ENCODE measurements at places on chromosomes 12 and 14.

- no peak for DNase-seq
Measured at GRCh38 chr12:65637774-65638173, 186.5 kb upstream of the HMGA2 start.

DNA sequence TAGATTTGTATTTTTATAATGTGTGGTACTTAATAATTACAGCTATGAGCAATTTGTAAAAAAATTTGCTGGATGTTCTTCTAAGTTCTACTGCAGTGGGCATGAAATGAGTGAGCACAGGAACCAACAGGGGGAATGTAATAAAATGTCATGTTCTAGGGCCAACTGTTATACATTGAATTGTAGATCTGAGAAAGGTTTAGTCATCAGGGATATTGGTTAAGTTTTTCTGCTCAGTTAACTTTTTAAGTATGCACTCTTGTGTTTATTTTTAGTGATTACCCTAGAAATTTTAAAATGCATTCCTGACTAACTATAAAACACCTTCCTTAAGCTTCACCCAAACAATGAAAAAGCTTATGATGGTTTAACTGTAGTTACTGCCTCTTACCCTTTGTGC is 101.8 kb downstream of the CAND1 start:
- no peak for DNase-seq

- DNase-seq: no peak
Measured at GRCh38 chr14:103001651-103002396, 55.5 kb downstream of the CDC42BPB start.

- no peak for DNase-seq
Measured at GRCh38 chr12:23686095-23686494, 263.4 kb downstream of the SOX5 start.

DNA sequence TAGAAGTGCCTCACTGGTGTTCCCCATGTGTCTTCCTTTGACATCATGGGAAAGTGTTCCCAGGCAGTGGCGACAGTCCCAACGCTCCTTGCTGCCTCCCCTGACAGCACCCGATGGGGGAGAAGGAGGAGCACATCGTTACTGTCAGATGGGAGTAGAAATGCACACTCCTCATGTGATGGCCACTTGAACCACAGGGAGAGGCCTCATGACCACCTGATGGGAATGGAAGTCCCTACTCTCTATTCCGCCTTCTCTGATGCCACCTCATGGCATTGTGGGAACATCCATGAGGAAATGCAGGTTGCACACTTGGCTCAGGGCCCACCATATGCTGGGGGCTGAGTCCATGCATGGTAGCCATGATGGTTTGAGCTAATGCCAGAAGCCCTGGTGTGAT is 14.3 kb upstream of the CORO1C start:
- DNase-seq: no peak

DNA sequence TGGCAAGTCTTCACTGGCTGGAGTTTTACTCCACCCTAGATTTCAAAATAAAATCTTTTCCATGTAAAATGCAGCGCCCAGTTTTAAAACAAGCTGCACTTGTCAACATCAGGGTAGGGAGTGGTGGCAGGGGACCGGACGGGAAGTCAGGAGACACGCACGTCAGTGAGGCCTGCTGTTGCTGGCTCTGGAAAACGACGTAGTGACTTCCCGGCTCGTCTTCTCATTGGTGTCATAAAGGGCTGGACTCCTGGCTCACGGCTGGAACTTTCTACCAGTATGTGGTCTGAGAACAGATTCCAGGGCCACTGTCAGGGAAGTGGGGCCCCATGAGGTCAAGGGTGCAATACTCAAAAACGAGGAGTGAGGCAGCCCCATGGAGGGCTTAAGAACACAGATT is 64.2 kb upstream of the FOXN3 start:
- DNase-seq: no peak

GRCh38 chr14:95291859-95292542 is 27.7 kb downstream of the CLMN start:
- no peak for DNase-seq

- DNase-seq: no peak
Measured at GRCh38 chr14:76763096-76764041, 2.1 kb downstream of the VASH1 start.

DNA sequence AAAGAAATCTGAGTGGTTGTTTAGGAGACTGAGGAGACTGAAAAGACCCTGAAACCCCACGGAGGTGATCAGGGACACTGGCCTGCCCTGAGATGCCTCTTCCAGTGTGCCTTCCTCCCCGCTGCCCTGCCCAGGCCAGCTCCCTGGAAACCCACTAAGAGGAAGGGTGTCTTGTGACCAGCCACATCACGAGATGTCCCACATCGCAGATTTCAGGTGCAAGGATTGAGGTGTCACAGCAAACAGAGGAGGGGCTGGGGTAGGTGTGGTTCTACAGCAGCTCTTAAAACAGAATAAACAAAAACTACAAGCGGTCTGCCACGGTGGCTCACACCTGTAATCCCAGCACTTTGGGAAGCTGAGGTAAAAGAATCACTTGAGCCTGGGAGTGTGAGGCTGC is 184.3 kb upstream of the C14orf180 start:
- no peak for DNase-seq

- no peak for DNase-seq
Measured at GRCh38 chr14:93582516-93582915, 151.8 kb downstream of the UNC79 start.

DNA sequence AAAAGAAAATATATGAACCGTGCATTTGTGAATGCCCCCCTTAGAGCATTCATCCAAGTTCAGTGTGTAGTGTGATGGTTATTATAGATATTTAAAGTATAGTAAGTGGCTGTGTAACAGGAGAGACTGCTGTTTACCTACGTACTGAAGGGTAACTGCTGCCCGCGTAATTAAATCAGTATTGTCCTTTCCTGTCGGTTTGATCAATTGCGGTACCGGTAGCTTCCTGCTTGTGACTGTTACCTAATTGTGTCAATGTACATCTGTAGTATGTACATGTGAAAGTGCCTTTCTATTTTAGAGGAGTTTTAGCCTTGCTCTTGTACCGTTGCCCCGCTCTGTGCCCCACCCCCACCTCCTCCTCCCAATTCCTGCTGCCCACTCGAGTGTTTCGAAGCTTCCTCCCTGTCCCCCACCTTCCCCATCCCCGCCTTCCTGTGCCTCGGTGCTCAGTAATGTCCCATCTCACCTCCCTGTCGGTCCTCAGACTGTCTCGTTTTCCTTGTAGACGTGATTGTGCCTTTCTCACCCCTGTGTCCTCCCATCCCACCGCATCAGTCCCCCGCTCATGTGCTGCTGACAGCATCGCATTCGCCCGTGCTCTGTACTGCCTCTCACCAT is 75.0 kb downstream of the KICS2 start:
- DNase-seq: no peak

Measured in frontal cortex (tissue), 4 donors.